AG08396 (cell line): ENCODE measurements at places on chromosomes 2 and 18.

- no peak for DNase-seq
These were observed 373.6 kb upstream of the ST6GAL2 start for GRCh38 chr2:107259408-107260195.

GRCh38 chr2:233081232-233081730 lies 21.1 kb downstream of the INPP5D start:
- no peak for DNase-seq

DNA sequence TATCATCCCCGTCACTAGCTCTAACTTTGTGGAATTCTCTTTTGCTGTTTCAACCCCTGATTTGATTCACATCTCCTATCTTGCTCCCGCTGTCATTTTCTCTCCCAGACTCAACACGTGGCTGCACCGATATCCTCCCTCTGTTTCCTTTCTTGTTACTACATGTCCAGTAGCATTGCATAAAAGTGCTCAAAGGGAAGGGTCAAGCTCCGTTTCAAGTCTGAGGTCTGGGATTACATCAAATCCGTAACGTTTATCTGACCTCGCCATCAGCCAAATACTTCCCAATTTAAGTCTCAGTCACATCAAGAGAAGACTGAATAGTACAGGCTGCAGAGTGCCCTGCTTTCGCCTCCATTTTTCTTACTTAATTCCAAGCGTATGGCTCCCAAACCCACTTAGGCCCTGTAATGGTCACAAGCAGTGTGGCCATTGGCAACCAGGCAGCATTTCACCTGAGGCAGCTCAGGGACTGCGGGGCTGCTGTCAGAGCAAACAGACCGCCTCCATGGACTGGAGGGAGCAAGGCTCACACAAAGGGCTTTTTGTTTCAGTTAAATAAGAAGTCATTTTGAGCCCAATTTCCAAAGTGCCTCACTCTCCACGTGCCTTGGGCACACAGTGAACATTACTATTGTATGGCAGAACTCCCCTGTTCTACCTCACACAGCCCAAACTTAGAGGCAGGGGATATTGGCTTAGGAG lies 217.8 kb downstream of the BCL11A start:
- no peak for DNase-seq

- no peak for DNase-seq
These were observed 29.5 kb upstream of the ATRAID start for GRCh38 chr2:27182346-27182745.

DNA sequence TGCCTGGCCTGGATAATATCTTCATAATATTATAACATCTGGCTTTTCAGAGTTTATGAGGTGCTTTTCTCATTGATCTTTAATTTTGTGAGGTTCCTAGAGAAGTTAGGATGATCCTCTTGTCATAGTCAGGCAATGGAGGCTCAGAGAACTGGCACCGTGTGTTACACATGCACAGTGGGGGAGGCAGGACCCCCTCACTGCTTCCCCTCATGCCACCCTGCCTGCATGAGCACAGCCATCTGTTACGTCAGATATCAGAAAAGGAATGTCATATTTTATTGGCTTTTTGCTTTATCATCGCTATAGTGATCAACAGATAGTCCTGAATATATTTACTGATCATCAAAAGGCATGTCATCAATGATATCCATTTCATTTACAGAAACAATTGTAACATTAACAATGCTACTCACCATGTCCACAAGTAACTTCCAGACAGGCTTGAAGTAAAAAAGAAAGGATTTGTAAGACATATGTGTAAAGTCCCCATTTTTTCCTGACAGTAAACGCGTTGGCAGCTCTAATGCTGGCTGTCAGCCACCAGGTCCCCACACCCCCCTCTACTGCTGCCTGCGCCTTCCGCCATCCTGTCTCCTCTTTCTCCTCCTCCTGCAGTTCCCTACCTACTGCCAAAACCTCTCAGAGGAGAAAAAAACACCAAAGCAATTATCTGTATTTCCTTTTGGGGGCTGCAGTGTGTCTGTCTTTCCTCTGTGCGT lies 18.8 kb downstream of the ENOSF1 start:
- no peak for DNase-seq

DNA sequence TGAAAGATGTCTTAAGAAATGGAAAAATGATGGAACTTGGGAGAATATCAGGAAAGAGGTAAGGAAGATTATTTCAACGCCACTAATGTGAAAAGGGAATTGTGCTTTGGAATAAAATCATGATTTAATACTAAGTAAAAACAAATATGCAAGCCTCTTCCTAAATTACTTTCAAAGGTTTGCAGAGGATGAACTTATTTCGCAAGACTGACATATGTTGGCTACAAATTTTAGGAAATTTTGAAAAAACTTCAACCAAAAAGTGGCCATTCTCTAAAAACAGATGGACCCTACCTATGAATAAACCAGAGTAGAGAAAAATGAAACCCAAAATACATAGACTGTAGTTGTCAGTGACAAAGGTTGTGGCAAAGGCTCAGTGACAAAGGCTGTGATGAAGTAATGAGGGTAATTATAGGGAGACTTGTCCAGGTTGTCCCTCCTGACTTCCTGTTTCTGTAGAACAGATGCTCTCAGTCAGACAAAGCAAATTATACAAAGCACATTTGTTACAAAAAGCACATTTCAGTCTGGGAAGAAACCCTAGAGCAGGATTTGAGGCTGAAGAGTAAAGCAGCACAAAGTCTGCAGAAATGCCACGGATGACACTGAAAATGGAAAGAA lies 39.5 kb downstream of the SFT2D3 start:
- no peak for DNase-seq

DNA sequence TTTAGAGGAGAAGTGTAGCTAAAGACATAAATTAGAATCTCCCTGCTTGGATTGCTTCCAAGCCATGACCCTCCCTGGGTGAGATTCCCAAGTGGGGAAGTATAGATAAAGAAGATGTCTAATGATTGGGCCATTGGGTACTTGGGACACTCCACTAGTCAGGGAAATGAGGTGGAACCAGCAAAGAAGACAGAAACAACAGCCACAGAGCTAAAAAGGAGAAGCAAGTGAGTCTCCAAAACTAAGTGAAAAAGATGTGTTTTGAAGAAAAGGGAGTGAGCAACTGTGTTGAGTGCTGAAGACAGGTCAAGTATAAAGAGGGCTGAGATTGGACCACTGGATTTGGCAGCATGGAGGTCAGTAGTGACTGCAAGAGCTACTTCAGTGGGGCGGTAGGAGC lies 276.7 kb upstream of the STON1 start:
- DNase-seq: no peak

GRCh38 chr2:160582490-160583145 lies 89.0 kb upstream of the RBMS1 start:
- peak; percentile 53 for DNase-seq

GRCh38 chr2:108970369-108970768 lies 18.7 kb downstream of the EDAR start:
- DNase-seq: no peak

DNA sequence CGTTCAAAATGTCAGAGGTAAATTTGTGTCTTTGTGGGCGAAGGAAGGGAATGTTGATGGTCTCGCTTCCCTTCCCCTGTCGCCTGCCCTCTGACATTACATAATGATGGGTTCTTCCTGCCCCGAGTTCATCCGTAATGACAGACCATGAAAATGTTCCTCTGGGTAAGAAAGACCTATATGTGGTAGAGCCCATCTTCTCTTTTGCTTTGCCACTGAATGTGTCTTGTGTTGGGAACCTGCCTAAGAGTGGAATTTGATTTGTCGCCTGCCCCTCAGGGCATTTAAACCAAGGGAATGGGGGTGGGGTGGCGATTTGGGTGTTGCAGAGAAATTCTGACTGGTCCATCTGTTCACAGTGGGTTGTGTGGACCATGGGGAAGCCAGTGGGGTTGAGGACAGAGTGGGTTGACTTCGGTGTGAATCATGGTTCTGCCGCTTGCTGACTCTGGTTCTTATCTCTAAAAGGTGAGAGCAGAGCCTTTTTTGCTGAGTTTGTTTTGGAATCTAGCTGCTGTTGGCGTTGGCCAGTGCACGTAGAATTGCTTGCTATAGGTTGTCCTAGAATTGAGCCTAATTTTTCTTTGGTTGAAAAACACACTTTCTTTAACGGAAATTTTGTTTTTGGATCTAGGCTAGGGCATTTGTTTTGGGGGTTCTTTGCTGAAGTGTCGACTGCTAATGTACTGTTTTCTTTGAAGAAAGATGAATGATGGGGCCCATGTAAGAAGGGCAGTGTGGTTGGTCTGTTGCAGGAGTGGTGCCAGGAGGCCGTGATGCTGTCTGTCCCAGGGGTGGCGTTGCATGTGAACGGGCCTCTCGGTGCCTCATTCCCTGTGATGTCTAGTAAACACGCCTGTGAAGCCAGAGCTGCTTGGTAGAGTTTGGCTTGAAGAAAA lies 1.3 kb downstream of the INPP4A start:
- DNase-seq: no peak

GRCh38 chr2:201362396-201362795 lies 5.3 kb upstream of the FLACC1 start:
- no peak for DNase-seq

- no peak for DNase-seq
These were observed 136.1 kb upstream of the FANCL start for GRCh38 chr2:58377181-58377580.

DNA sequence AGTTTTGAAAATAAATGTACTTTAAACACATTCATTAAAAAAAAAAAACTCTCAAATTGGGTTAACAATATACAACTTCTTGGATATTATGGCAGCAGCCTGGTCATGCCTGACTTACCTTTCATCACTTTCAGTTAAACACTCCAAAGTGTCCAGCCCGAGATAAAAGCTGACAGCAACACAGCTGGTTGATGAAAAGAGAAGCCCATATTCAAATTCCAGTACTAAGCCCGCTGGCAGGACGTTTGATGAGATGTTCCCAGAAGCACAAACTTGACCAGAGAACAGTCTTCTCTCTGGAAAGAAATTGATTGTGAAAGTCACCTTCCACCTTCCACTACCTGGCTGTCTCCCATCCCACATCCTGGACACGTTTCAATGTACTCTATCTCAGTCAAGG lies 586.3 kb downstream of the TDRD15 start:
- DNase-seq: no peak

DNA sequence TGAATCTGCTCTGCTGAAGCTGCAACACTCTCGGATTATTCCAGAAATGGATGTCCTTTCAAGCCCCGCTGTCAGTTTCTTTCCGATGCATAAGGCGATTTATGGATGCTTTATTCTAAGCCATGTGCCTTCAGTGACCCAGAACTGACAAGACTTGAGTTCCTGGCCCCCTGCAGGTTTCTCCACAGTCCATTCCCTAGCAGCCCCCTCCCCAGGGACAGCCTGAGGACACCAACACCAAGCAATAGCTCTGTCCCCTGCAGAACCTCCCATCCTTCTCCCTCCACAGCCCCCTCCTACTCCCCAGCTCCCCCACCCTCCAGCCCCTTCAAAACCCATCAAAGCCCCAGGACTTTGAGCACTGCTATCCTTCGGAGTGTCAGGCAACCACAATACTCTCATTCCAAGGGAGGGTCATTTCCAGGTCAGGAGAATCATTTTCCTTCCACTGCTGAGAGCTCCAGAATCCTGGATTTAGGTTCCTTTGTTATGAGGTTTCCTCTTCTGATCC lies 24.6 kb upstream of the SPP2 start:
- peak; percentile 27 for DNase-seq

DNA sequence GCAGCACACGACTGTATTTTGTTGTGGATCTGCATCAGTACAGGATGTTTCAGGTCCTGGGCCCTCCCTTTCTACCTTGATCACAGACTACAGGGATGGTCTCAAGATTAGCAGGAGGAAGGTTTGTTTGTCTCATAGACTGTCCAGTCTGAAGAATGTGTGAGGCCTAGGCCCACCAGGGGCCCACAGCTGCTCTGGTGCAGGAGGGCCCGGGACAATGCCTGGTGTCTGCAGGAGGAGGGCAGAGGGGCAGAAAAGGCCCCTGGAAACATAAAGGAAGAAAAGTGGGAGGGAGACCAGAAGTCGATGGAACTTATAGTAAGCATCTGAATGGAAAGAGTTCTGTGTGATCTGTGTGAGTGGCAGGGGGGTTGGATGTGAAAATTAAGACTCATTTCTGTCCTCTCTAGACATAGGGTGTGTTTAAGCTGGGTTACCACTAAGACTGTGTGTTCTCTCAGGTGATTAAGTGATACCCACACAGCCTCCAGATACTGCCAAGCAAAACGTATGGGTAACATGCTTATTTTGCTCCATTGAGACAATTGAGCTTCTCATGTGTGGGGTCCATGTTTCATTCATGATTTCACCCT lies 33.4 kb upstream of the LPIN2 start:
- DNase-seq: no peak

DNA sequence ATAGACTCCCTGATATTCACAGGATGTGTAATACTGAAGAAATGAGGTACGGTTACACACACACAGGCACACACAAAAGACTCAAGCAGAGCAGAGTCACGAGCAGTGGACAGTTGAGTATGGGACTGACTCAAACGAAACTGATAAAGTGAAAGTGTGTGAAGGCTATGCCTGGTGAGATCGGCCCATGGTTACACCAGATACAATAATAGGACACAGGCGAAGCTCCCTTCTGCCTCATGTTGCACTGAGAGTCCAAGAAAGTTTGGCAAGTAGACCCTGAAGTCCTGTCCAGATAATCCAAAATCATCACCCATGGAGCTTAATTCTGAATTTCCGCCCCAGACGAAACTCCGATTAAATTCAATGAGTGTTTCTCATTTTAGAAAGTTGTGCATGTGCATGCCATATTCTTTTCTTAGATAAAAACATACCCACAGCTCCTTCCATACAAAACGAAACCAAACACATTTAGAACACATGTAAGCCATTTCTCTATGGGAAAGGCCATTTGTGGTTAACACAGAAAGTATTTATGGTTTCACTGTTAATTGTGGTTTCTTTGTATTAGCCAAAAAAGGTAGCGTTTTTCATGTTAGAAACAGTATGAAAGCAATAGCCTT lies 567.6 kb downstream of the PLCL1 start:
- peak; percentile 14 for DNase-seq

- no peak for DNase-seq
These were observed 22.9 kb downstream of the FAP start for GRCh38 chr2:162220368-162220767.

GRCh38 chr2:72893594-72894319 lies 6.5 kb downstream of the SPR start:
- DNase-seq: peak; percentile 72
